ENCODE measurements at places on chromosomes 2 and 18.

GRCh38 chr2:151904807-151905206 lies 76.6 kb upstream of the ARL5A start:
- DNase-seq = peak; percentile 49

DNA sequence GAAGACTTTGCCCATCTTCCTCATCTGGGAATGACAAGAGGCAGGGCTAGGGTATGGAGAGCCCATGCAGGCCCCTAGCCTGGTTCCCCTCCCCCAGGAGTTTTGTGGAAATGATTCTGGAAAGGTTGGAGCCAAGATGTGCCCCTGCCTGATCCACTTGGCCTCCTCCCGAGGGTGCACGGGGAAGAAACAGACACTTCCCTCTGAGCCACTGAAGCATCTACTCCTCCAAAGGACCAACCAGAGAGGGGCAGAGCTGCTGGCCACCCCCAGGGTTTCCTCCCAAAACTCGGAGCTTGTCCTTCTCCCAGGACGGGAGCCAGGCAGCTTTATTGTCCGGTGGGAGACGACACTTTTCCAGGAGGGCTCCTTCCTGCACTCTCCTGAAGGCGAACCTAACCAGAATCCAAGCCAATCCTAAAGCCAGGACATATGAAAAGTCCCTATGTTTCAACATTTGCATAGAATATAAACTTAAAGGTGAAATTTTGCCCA lies 149.2 kb upstream of the COPS8 start:
- DNase-seq = no peak

DNA sequence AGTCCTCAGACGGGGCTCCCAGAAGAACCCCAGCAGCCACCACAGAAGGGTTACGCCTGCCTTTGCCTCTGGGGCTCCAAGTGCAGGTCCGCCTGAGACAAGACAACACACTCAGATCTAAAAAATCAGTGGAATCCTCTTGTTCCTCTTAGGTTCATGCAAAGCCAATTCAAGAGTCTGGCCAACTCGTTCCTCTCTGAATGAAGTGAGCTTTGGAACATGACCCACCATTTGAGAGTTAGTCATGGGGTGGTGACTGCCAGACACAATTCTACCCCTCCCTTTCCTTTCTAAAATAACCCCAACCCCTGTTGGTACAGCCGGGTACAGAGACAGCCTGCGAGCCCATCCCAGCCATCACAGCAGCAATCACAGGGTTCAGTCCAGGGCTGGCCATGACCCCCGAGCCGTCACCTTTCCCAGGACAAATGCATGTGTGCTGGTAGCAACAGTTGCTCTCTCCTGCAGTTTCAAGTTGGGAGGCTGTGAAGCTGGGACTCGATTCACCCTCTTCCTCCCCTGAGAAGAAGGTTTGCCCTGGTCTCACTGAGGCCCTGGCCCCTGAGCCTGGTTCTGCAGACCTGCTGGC lies 183.1 kb upstream of the SH3BP4 start:
- no peak for DNase-seq

- no peak for DNase-seq
These were observed 122.5 kb downstream of the ERBB4 start for GRCh38 chr2:212416086-212416485.

- no peak for DNase-seq
These were observed 51.7 kb downstream of the NCKAP5 start for GRCh38 chr2:133516405-133517026.

GRCh38 chr18:37694516-37694915 lies 128.9 kb upstream of the CELF4 start:
- DNase-seq = peak; percentile 5

DNA sequence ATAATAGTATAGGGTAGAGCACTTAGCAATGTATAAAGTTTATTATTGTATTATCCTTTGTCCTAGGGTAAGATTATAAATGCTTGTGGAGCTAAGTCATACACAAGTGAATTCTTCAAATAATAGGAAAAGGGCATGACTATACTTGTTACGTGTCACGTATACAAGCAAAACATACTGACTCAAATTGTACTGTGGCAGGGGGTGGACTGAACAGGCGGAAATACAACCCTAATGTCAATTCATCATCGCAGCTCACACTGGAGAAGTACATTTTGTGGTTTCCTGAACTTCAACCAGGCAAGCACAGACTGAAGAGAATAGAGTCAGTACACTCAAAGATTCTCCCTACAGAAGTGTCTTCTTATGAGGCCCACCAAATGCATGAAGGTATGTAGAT lies 201.0 kb downstream of the MBD2 start:
- DNase-seq = no peak

DNA sequence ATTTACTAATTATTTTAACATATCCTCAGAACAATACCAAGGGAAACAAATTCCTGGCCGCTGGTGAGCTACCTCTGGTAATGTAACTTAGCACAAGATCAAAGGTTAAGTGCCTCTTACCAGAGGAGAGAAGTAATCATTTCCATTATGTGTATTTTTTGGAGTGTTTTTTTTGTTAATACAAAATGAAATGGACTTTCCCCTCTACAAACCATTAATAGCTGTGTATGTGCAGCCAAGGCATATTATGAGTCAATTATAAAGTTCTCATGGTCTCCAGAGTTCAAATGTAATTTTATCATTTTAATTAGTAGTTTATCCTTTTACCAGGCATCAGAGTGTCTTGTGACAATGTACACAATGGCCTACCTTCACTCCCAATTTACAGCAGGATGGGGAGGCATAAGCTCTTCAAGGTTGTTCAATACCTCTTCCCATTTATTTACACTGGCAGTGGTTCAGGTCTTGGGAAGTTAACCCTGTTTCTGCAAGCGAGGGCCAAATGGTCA lies 242.2 kb downstream of the TGIF1 start:
- DNase-seq = no peak

GRCh38 chr2:99085421-99085820 lies 56.1 kb upstream of the C2orf15 start:
- peak; percentile 46 for DNase-seq

DNA sequence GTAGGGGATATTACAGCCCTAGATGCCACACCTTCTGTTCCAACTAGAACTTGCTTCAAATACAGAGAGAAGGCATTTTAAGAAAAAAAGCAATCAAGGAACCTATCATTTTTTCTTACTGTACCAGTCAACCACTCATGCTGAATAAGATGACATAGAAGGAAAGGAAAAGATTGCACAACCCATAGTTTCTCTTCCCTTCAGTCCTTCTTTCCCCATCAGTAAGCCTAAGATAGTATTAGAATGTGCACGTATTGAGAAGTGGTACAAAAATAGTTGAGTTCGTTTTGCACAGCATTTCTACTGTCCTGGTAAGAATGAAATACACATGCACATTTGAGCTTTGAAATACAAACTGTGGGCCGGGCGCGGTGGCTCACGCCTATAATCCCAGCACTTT lies 27.0 kb upstream of the HK2 start:
- no peak for DNase-seq

- DNase-seq = no peak
These were observed 296.2 kb upstream of the NRP2 start for GRCh38 chr2:205386109-205386508.

GRCh38 chr2:218005486-218005885 lies 2.7 kb upstream of the TNS1 start:
- DNase-seq = no peak

GRCh38 chr2:152443771-152444170 lies 108.8 kb downstream of the FMNL2 start:
- no peak for DNase-seq

- DNase-seq = no peak
These were observed 197.0 kb downstream of the NCKAP5 start for GRCh38 chr2:133371286-133371685.

- peak; percentile 23 for DNase-seq
These were observed 123.1 kb upstream of the HDAC4 start for GRCh38 chr2:239523954-239524330.

DNA sequence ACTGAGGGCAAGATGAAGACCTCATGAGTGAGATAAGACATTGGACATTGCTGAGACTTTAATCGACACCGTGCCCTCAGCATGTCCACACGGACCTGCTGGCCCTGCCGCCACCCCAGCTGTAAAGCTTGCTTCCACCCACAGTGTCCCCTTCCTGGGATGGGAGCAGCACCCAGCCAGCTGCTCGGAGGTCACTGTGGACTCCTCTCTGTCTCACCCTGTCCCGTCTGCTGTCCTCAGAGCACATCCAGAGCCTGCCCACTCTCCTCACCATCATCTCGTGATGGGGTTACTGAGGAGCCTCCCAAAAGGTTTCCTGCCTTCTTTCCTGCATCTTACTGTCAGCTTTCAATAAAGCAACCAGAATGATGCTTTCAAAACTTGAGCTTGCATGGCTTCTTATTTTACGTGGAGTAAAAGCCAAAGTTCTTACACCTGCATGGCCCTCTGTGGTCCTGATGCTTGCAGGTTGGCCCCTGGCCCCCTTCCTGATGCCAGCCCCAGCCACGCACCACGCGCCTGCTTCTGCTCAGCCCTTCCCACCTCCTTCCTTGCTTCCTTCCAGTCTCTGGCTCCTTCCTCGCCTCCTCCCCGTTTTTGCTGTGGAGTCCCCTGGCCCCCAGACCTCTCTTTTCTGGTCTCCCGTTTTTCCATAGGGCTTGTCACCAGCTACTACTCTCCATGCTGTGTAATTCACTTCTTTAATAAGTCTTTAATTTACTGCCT lies 67.0 kb downstream of the DGKD start:
- no peak for DNase-seq

GRCh38 chr2:188330316-188331053 lies 38.8 kb downstream of the GULP1 start:
- no peak for DNase-seq

DNA sequence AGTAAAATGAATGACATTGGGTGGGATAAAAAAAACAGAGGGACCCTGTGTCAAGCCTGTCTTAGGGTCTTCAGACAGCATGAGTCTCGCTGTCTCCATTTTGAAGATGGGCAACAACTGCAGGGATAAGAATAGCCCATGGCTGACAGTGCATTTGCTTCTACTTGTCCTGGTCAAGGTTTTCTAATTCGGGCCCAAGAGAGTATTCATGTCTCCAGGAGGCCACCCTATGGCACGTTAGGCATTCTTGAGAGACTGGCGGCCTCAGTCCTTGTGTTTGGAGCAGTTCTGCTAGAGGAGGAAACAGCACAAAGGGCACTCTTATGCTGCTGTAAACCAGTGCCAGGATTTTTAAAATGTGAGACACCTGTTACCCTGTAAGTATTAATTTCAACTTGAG lies 9.5 kb upstream of the MYL1 start:
- no peak for DNase-seq

DNA sequence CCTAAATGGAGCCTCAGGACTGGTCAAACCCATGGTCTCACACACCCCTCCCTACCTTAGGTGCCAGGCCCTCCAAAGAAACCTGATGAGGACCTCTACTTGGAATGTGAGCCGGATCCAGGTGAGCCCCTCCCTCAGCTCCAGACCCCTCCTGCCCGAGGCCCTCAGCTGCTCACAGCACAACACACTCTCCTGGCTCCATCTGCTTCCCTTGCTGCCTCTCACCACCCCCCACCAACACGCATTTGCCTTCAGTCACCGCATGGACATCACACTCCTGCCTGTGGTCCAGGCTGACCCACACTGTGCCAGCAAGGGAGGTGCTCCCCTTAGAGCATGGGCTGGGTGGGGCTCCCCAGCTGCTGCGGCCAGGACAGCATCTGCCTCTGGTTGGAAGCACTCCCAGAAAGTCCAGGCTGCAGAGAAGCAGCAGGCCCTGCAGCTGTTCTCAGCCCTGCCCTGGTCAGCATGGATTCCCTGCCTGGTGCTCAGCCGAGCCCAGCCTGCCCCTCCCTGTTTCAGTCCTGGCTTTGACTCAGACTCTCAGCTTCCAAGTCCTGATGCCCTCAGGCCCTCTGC lies 15.1 kb downstream of the SH2D6 start:
- no peak for DNase-seq

- DNase-seq = no peak
These were observed 67.6 kb downstream of the TRAPPC8 start for GRCh38 chr18:31875301-31875700.

DNA sequence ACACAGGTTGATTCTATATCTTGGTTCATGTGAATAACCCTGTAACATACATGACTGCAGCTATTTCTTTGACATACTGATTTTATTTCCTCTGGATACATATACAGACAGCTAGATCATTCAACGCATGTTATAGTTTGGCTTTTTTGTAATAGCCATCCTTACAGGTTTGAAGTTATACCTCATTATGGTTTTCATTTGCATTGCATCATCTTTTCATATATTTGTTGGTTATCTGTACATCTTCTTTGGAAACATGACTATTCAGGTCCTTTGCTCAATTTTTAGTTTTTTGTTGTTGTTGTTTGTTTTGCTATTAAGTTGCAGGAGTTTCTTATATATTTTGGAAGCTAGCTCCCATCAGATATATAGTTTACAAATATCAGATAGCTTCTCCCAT lies 276.2 kb upstream of the NETO1 start:
- DNase-seq = no peak

- no peak for DNase-seq
These were observed 8.4 kb upstream of the NT5DC4 start for GRCh38 chr2:112712465-112712864.

- peak; percentile 12 for DNase-seq
These were observed 1801.1 kb upstream of the CELF4 start for GRCh38 chr18:39366656-39367055.

Data from OCI-M1 (cell line).